ENCODE measurements at places on chromosomes 3 and 15. TPM values are rescaled to one million over a fixed set of nuclear protein-coding genes. Genes with fewer than 3 reads are reported as not detected.
A peak's percentile ranks its signal among the peaks of the same experiment; 100 is the strongest.

TM6SF1 gene
- polyA plus RNA-seq, result 3.8 TPM

DNA sequence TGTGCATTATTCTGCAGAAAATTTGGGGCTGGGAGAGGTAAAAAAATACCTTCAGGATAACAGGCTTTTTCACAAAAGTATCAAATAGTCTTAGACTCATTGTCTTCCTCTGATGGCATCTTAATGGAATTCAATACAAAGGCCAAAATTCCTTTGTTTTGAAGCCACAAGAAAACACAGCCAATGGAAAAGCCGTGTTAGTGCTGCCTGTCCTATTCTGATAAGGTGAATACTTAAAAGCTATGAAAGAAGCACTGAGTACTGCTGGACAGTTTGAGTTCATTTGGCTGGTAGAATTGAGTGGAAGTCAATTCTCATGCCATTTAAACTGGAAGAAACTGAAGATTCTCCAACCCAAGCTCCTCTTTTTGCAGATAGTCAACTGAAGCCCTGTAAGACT, 395.3 kb upstream of the TPRG1 start:
- DNase-seq, result no peak

DNA sequence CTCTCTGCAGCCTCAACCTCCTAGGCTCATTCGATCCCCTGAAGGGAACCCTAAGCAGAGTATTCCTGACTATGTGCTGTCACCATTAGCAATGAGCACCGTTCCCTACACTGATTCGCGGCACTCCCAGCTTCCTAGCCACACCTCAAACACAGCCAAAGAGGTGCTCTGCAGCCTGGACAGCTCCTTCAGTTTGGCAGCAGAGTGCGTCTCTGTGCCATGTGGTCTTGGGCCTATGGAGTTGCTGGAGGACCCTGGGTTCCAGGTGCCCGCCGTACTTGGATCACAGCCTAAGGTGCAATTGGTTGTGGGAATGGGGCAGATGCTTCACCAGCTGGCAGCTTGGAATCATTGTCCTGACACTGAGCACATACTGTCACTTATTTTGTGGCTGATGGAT, 17.3 kb upstream of the IL12A start:
- DNase-seq, result no peak

GRCh38 chr15:64791401-64791800, 16.0 kb upstream of the RBPMS2 start:
- no peak for DNase-seq

DNA sequence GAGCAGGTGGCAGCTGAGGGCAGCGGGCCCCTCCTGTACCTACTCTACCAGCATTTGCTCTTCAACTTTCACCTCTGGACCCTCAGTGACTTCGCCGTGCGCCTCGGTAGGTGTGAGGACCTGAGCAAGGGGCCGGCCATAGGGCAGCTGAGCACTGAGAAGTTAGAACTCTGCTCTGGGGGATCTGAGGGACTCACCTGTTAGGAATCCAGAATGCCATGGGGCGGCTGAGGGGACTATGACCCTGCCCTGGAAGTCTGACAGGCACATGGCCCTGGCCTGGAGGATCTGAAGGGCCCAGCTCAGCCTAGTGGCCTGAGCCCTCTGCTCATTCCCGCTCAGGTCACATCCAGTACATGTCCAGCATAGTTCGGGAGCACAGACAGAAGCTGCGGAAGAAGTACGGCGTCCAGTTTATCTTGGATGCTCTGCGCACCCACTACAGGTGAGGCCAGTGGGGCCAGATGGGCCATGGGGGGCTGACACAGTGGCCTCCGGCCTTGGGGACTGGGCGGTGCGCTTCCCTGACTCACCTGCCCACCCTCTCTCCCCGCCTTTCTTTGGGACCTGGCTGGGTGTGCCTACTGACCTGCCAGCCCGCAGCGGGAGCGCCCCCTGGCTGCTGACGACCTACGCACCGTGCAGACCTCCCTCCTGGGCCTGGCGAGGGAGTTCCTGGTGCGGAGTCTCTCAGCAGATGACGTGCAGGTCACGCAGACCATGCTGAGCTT, 18.8 kb downstream of the NBEAL2 start:
- DNase-seq, result no peak

DNA sequence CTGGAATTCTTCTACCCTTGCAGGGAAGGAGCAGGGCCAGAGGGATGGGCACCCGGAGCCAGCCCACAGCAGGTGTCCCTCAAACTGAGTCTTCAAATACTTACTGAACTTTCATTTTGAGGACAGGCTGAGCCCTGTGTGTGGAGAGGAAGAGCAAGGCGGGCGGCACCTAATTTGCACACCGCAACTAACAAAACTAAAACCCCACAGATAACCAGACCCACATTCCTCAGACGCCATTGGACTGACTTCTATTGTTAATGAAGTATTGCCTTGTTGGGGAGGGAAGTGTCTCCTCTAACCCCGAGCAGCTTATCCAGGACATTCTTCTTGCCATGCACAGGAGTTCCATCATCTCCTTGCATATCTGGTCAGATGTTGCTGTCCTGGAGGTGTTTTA, 105.2 kb upstream of the NR2E3 start:
- no peak for DNase-seq

- no peak for DNase-seq
Observed at GRCh38 chr15:68407886-68408881, 23.8 kb downstream of the ITGA11 start.

- DNase-seq, result no peak
Observed at GRCh38 chr3:15500107-15500724, 21.3 kb downstream of the COLQ start.

DNA sequence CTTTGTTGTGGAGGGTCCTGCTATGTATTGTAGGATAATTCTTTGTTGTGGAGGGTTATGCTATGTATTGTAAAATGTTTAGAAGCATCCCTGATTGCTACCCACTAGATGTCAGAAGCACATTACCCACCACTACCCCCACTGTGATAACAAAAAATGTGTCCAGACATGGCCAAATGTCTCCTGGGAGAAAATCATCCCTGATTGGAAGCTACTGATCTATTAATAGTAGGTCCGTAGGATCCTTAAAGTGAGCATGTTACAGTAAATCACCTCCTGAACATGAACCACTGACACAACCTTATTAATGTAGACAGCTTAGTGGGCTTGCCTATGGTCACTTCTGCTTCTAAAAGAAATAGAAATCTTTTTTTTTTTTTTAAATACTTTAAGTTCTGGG, 884.6 kb downstream of the AGBL1 start:
- DNase-seq, result no peak

DNA sequence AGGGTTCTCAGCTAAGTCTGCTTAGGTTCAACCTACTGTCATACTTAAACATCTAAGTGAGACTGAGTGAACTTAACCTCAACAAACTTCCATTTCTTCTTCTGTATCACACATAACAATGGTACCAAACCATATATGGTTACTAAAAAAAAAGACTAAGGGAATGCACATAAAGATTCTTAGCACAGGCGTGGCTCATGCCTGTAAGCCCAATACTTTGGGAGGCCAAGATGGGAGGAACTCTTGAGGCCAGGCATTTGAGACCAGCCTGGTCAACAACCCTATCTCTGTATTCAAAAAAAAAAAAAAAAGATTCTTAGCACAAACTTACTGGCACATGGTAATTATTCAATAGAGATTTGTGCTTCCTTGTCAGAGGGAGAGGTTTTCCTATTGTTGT, 57.9 kb downstream of the ACAP2 start:
- DNase-seq, result no peak

GRCh38 chr3:11136116-11136515, 18.2 kb upstream of the HRH1 start:
- DNase-seq, result no peak

DNA sequence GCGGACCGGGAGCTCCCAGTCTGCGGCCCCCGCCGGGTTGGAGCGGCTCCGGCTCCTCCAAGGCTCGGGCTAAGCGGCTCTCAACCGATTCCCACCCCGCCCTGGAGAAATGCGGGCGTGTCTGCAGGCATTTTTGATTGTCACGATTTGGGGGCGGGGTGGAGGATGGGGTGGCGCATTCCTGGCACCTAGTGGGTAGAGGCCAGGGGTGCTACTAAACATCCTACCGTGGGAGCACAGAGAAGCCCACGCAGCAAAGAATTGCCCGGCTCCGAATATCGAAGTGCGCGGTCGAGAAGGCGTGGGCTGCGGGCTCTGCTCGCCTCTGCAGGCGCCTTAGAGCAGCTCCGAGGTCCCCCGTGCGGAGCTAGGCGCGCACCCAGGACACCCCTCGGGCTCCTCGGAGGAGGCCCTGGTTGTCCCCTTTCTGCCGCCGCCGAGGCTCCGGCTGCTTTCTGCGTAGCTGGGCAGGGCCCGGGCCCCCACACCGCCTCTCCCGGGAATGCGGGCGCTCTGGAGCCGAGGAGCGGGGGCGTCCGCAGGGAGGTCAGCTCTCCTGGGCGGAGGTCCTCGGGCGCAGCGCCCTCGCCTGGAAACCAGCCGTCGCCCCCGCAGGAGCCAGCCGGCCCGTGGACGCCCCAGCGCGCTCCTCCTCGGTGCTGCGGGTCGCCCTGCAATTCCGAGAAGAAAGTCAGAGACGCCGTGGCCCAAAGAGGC, 16.5 kb upstream of the LAMP3 start:
- no peak for DNase-seq

GRCh38 chr3:114093596-114093995, 37.1 kb downstream of the QTRT2 start:
- DNase-seq, result no peak

- DNase-seq, result no peak
Observed at GRCh38 chr3:43181202-43181821, 75.4 kb upstream of the POMGNT2 start.

DNA sequence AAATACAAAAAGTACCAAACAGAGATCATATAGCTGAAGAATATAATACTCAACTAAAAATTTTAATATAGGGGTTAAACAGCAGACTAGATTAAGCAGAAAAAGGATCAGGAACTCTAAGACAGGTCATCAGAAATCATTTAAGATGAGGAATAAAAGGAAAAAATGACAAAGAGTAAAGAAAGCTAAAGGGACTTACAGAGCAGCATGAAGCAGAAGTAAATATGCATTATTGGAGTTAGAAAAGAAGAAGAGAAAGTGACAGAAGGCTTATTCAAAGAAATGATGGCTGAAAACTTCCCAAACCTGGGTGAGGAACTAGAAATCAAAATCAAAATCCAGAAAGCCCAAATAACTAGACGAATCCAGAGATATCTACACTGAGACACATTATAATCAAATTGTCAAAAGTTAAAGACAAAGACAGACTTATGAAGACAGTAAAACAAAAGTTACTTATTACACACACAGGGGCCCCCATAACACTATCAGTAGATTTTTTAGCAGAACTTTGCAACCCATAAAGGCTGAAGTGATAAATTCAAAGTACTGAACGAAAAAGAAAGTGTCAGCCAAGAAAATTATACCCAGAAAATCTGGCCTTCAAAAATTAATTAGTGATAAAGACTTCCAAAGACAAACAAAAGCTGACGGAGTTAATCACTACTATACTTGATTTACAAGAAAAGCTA, 95.6 kb downstream of the SCAPER start:
- no peak for DNase-seq

ADAMTS9 gene
- polyA plus RNA-seq, result 0.16 TPM

TGM5 gene
- not detected for polyA plus RNA-seq

- no peak for DNase-seq
Observed at GRCh38 chr3:143464850-143465249, 345.3 kb downstream of the CHST2 start.

CPLX3 gene
- not detected for polyA plus RNA-seq

- DNase-seq, result no peak
Observed at GRCh38 chr15:62413786-62414185, 248.7 kb upstream of the C2CD4B start.

DNA sequence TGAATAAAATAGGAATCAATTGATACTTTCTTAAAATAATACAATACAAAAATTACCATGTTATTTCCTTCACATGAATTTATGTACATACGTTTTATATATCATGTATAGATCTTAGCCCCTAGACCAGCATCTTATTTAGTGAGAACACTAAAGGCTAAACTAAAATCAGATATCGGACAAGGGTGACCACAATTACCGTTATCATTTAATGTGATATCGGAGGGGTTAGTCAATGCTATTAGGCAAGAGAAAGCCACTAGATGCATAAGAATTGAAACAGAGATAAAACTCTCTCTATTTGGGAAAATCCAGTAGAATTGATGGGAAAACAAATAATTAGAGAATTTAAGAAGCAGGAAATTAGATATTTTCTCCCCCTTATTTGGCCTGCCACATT, 46.5 kb upstream of the TIMP4 start:
- no peak for DNase-seq

DNA sequence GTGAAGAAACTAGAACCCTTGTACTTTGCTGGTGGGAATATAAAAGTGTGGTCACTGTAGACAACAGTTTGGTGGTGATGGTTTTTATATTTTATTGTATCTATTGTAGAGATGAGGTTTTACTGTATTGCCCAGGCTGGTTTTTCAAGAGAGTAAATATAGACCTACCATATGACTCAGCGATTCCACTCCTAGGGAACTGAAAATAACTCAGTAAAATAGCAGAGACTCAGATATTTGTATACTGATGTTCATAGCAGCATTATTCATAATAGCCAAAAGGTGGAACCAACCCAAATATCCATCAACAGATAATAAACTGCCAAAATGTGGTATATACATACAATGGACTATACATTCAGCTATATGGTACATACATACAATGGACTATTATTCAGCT, 68.8 kb upstream of the IL12A start:
- no peak for DNase-seq

GRCh38 chr3:176584413-176585176, 612.7 kb downstream of the TBL1XR1 start:
- peak; percentile 38 for DNase-seq

- no peak for DNase-seq
Observed at GRCh38 chr15:42413920-42414319, 54.6 kb downstream of the CAPN3 start.

- DNase-seq, result no peak
Observed at GRCh38 chr3:23192816-23193215, 10.3 kb upstream of the UBE2E2 start.

DNA sequence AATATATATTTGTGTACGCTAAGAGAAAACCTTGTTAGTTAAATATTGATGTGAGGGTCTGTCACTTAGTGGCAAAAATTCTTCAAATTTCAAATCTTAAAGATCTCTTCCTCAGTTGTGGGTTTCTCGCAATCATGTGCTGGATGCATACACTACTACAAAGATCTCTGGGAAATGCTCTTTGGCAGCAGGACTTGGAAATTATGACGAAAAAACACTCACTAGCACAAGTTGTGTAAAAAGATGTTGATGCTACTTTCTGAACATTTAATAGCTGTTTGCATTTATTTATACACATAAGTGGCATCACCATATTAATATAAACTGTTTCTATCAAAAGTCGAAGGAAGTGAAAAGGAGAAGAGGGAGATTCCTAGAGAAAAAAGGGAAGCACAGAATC, 10.8 kb upstream of the NANOGP8 start:
- no peak for DNase-seq

OR5K2 gene
- not detected for polyA plus RNA-seq

PLCB2 gene
- polyA plus RNA-seq, result 0.22 TPM

DNA sequence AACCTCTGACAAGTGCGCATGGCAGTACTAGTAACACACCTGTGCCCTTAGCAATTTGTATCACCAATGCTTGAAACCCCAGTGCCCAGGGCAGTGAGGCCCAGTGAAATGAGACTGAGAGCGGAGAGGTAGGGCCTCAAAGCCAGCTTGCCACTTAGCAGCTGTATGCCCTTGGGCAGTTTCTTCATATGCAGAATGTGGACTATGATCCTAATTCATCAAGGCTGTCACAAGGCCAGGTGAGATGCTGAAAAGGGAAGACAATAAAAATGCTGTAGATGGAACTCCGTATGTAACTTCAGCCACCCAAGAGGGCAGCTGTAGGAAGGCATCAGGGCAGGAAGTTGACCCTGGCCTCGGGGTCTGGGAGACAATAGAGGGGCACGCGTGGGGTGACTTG, 74.4 kb downstream of the KY start:
- DNase-seq, result no peak

AP3B2 gene
- polyA plus RNA-seq, result 0.54 TPM

- DNase-seq, result no peak
Observed at GRCh38 chr15:29870495-29871151, 48.4 kb upstream of the TJP1 start.

All from BJ (cell line).